ENCODE measurements at places on chromosomes 2 and 18. TPM values are rescaled to one million over a fixed set of nuclear protein-coding genes. Genes with fewer than 3 reads are reported as not detected.

DNA sequence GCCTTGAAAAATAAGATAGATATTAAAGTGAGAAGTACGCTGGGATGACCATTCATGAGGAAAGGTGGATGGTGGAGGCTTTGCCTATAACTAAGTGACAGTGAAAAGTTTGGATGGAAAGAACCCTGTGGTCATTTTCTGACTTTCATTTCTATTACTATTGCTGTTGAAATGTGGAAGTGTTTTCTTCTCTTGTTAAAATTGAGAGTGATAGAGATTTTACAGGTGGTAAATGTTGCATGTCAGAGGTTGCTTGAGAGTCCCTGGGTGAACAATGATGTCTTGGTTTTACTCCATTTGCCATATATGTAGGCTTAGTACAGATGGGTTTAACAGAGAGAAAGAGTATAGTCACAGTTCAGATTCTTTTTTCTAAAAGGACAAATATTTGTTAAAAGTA is 18.4 kb downstream of the NCOA1 start:
- DNase-seq, result no peak

CD302 gene
- not detected for total RNA-seq

GRCh38 chr2:216064014-216064630 is 17.5 kb downstream of the PECR start:
- DNase-seq, result no peak

DNA sequence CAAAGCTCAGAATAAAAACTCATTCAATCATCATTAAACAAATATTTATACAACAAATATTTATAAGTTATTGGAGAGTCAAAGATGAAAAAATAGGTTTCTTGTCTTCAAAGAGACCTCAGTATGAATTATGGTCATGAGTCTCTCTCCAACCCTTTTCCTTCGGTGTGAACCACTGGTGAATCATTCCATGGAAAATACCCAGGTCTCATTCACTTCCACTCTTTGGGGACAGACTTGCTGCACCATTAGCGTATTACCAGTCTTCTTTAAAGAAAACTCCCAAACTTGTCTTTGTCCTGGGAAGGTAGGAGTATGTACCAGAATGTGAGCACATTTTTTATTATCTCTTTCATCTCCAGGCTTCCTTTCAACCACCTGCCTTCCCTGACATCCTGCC is 257.4 kb upstream of the RBMS1 start:
- DNase-seq, result no peak

GRCh38 chr2:28818053-28818452 is 7.4 kb downstream of the SPDYA start:
- no peak for DNase-seq
